AG08396 (cell line): ENCODE measurements at places on chromosomes 7 and 10.

DNA sequence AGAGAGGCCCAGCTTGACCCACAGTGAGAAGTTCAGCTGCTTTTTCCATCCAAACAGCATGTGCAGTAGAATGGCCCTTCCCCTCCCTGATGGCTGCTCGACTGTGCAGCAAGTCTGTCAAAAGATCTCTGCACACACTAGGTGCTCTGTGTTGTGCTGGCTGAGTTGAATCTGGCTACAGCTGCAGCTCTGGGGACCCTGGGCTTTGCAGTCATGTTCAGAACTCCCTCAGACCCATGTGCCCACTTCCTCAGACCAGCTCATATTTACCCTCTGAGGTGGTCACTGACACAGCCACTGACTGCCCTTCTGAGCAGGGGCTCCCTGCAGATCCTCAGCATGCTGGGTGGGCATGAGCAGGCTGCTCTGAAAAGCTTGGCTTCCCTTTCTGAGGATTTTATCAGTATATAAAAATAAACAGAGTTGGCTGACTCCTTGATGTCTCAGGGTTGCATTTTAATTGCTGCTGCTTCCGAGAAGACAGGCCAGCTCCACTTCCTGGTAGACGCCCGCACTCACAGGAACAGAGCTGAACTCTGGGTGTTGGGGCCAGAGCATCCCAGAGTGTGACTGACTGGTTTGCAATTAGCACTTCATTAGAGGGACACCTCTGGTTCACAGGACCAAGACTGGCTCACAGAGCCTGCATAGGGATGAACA, 507.9 kb downstream of the RPS24 start:
- no peak for DNase-seq

DNA sequence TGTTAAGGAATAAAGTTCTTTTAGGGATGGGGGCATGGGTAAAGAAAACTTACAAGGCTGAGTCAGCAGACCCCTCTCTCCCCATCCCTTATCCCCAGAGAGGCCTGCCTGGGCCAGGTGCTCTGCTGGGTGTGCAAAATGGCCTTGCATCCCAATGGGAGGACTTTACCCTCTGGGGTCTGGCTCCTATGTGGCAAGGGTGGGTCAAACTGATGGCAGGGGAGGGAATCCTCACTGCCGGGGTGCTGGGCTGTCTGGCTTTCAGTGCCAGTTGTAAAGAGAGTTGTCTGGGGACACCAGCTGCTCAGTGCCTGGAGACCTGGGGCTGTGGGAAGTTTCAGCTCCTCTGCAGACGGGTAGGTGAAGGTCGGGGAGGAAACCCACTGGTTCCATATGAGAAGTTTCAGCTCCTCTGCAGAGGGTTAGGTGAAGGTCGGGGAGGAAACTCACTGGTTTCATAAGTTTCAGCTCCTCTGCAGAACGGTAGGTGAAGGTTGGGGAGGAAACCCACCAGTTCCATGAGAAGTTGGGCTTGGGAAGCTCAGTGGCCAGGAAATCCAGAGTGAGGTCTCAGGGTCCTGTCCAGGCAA, 127.2 kb upstream of the PODXL start:
- no peak for DNase-seq

GRCh38 chr7:16098585-16099179, 322.7 kb downstream of the CRPPA start:
- DNase-seq: peak; percentile 14

- no peak for DNase-seq
These were observed 74.5 kb downstream of the CCDC6 start for GRCh38 chr10:59831658-59832503.

DNA sequence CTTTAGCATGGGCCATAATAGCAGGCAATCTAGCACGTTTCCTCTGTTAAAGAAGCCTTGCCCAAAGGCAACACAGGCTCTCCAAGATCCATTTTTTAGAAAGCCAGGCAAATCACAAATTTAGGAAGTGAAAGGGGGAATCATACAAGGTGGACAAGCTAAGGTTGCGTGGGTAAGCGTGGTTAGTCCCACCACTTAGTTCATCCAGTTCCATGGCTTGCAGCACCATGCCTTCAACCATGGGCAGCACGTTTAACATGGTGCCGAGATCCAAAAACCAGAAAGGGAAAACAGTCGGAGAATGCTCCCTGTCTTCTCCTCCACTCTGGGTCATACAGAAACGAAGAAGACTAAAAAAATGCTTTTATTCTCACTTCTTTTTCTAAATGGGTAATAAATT, 234.4 kb upstream of the IMMP2L start:
- no peak for DNase-seq

- no peak for DNase-seq
These were observed 1.8 kb downstream of the PPP1R35 start for GRCh38 chr7:100434297-100435144.

DNA sequence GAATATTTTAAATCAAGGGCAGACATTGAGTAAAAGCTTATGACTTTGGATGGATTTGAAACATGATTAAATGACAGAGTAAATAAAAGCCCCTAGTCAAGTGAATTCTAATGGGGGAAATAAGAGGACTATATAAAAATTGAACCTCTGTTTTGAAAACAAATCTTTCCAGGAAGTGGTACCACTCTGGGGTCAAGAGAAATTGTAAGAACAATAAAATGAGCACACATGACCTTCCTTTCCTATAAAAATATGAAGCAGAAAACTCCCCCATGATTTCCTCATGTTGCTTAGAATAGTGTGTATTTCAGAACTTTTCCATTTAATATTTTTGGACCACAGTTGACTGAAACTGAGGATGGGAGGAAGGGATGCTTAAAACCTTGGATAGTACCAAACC, 12.3 kb upstream of the CLDN12 start:
- DNase-seq: no peak

DNA sequence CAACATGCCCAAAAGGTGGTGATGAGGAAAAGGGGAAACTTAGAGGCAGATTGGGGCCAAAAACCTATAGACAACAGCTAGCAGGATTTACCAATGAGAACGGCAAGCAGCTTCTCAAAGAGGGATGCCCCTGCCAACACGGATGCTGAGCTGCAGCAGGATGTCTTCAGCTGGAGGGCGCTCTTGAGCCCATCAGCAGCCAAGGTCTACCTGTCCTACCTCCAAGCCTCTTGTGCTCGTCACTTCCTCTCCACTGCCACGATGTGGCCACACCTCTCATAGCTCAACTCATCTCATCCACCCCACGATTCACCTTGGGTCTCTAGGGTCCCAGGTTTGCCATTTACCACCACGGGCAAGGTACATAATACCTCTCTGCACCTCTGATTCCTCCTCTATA, 36.5 kb downstream of the DLG5 start:
- DNase-seq: no peak

- no peak for DNase-seq
These were observed 31.3 kb upstream of the ZNRF2 start for GRCh38 chr7:30252885-30253795.

DNA sequence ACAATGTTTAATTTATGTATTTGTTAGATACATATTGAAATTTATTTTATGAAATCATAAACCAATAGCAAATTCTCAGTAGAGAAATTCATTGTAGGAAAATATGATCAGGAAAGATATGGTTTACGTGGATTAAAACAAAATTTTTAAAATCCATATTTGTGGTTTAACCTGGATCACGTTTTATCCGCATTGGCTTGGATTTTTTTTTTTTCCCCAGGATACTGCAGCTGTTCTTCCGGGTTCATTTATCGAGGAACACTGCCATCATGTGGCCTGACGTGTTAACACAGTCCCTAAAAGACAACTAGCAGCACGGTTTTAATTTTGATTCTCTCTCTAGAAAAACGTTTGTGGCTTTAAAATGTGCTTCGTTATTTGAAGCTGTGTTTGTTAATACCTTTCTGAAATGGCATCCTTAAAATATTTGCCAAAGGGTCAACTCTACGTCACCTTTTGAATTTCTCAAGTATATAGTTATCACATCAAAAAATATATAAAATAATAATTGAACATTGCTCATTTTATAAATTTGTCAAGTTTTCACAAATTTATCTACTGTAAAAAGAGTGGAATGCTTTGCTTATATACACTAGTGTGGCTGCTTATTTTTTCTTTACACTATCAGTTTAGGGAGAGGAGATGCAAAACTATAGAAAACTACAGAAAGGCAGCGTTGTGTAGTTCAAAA, 8.7 kb upstream of the ASB4 start:
- DNase-seq: peak; percentile 60

DNA sequence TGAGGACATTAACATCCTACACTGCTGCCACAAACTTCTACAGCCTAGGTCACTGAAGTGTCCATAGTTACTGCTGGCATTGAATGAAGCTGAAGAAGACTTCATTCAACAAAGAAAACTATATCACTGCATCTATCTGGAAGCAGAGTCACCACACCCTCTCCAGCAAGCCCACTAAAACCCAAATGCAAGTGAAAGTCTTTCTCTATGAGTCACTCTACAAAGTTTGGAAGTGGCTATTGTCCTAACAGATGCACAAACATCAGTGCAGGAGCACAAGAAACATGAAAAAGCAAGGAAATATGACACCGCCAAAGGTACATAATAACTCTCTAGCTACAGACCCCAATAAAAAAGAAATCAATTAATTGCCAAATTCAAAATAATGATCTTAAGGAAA, 43.5 kb upstream of the CAMK2B start:
- DNase-seq: no peak

- DNase-seq: no peak
These were observed 46.1 kb upstream of the PPP2R2D start for GRCh38 chr10:131854579-131855335.

- DNase-seq: no peak
These were observed 28.2 kb upstream of the ZPBP start for GRCh38 chr7:50121286-50121685.

DNA sequence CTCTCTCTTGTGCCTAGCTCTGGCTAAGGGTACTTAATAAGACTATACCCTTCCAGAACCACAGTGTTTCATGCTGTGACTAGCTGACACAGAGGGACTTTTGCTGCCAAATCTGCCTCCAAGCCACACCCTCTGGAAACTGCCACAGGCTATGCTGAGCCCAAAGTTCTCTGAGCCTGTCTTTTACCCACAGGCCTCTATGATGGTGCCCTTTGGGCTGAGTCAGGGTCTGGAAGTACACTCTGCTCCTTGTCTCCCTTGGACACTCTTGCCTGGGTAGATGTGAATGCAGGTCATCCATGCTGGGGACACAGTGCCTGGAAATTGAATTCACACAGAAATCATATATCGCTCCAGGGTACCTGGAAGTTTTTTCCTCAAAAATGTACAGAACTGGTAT, 22.6 kb downstream of the DYDC1 start:
- DNase-seq: no peak

GRCh38 chr7:108246227-108246837, 116.2 kb upstream of the LAMB4 start:
- DNase-seq: peak; percentile 76

GRCh38 chr7:121019018-121019417, 30.5 kb downstream of the CPED1 start:
- DNase-seq: no peak

GRCh38 chr7:22331704-22332103, 25.2 kb downstream of the RAPGEF5 start:
- no peak for DNase-seq
